ENCODE measurements at places on chromosomes 16 and 17. TPM values are rescaled to one million over a fixed set of nuclear protein-coding genes. Genes with fewer than 3 reads are reported as not detected.

KRT25 gene
- not detected for total RNA-seq

MIS12 gene
- total RNA-seq, result 16.5 TPM

ADPRM gene
- 25.1 TPM for total RNA-seq

TPSG1 gene
- total RNA-seq, result not detected

DNA sequence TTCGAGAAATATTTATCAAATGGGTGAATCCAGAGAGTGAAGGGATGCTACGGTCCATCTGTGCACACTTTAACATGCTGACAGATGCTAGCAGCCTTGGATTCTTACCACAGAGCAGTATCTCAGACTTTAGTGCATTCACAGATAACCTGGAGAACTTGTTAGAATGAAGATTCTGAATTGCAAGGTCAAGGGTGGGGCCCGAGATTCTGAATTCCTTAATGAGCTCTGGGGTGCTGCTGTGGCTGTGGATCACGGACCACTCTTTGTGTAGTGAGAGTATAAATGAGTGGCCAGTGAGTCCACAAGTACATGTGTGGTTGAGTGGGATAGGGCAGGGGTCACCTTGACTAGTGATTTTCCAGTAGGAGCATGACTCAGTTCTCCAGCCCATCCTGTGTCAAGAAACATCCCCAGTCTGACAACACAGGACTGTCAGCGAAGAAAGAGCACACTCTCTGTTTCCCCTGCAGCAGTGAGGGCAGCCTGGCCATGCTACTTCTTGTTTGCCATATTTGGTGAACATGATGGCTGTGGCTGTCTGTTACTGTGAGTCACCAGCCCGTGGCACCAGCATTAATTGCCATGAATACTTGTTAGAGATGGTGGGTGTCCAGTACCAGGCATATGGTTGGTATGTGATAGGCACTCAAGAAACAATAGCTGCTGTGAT is 13.0 kb upstream of the SALL1 start:
- no peaks in the 10 kb centered on the region for H3K36me3 ChIP-seq
- no peak for DNase-seq
- no peaks in the 10 kb centered on the region for H3K4me1 ChIP-seq
- no peak overlapping the region for H3K27ac ChIP-seq

Measured in CD4-positive, CD25-positive, alpha-beta regulatory T cell (primary cell).